ENCODE measurements at places on chromosomes 5 and 9.

DNA sequence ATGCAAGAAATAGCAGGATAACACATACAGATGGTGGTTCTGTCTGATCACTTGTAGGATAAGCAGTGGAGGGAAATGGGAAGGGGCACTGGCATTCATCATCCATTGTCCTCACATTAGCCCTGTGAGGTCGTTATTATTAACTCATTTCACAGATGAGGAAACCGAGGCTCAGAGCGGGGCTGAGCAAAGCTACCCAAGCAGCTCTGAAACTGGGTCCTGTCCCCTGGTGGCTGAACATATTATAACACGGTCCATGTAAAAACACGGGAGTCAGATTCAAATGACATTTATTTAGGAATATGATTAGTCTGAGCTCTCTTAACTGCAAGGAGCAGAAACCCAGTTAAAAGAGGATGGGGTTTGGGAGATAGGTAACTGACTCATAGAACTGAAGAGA is 43.1 kb downstream of the HRH2 start:
- no peak for DNase-seq

DNA sequence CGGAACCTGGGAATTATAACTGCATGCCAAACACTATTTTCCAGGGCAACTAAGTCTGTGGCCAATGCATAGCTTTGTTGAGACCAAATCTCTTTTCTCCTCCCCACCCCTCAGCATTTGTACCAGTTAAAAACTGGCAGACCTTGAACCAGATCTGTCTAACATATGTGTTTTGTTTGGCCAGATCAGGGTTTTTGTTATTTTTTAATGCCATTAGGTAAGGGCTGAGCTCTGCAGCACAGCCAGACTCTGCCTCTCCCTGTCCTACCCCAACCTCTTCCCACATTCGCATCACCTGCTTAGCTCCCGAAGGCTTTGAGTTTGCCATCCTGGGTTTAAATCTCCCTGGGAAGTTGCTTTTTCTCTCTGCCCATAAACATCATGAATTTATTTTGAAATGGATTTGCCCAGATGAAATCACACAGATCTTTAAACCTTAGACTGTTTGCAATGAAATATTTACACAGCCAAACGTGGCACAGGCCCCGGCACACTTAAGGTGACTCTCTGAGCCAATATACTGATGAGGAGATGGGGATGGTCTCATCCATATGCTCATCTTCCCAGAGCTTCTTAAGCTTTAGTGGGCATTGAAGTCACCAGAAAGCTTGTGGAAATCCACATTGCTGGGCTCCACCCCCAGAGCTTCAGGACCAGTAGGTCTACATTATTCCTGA is 54.0 kb upstream of the ALDH1B1 start:
- DNase-seq, result no peak

- DNase-seq, result no peak
Observed at GRCh38 chr5:127723571-127723970, 20.4 kb downstream of the CCDC192 start.

DNA sequence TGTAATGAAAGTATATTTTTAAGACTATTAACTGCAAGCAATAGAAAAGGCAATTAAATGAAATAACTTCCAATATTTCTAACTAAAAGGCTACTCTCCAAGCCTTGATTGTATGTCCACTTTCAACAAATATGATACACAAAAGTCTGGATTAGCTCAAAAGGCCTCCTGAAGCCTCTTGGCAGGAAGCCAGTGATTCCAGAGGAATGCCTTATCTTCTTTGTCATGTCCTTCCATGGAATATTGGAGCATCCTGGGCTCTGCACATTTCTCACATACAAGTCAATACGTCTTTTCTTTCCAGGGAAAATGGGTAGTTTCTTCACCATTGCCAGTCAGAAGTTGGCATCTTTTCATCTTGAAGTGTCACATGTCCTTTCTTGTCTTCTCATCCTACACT is 357.8 kb downstream of the KDM4C start:
- peak; percentile 32 for DNase-seq

GRCh38 chr9:21902136-21902535 is 92.1 kb downstream of the CDKN2A start:
- peak; percentile 13 for DNase-seq

GRCh38 chr5:164098531-164098930 is 593.1 kb downstream of the MAT2B start:
- DNase-seq, result peak; percentile 61

- DNase-seq, result no peak
Observed at GRCh38 chr5:72453246-72453775, 53.9 kb downstream of the ZNF366 start.

DNA sequence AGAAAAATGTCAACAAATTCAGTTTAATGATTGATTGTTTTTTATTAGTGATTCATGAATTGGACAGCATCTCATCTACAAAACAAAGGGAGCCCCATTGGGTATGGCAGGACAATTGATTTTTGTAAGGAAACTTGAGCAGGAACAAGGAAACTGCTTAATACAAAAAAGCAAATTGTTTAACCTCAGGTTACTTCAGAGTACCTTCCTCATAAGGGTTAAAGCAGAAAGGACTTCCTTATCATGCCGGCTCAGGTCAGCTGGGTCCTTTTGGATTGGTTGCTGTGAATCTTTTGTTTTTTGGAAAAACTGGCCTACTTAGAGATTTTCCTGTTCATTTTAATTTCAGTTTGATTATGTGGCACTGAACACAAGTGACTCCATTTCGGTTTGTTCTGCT is 211.8 kb downstream of the ARRDC3 start:
- DNase-seq, result no peak

GRCh38 chr9:110521206-110521605 is 58.3 kb downstream of the SVEP1 start:
- DNase-seq, result no peak
